Activated B cell treated with CpG ODN at 0.5 μM for 24 hours (primary cell): ENCODE measurements at places on chromosomes 1 and 21. TPM values are rescaled to one million over a fixed set of nuclear protein-coding genes. Genes with fewer than 3 reads are reported as not detected.

- DNase-seq, result no peak
These were observed 16.1 kb upstream of the CHI3L1 start for GRCh38 chr1:203202431-203203245.

- DNase-seq, result no peak
These were observed 79.3 kb downstream of the HMCN1 start for GRCh38 chr1:185813401-185813979.

DNA sequence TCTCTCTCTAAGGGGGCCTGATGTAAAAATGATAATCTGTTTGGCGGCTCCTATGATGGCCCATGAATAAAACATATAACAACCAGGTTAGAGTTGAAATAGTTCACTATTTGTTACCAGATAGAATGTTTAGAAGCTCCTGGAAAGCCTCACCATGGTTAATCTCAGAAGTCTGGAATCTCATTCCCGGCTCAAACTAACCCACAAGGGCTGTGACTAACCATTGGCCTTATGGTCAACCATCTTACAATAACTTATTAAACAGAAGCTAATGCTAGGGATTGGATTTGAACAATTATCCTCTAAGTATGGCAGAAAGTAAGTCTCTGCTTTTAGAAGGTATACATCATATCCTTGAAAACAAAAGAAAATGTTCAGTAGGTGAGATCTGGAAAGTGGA is 134.1 kb upstream of the ADGRL2 start:
- DNase-seq, result no peak

DNA sequence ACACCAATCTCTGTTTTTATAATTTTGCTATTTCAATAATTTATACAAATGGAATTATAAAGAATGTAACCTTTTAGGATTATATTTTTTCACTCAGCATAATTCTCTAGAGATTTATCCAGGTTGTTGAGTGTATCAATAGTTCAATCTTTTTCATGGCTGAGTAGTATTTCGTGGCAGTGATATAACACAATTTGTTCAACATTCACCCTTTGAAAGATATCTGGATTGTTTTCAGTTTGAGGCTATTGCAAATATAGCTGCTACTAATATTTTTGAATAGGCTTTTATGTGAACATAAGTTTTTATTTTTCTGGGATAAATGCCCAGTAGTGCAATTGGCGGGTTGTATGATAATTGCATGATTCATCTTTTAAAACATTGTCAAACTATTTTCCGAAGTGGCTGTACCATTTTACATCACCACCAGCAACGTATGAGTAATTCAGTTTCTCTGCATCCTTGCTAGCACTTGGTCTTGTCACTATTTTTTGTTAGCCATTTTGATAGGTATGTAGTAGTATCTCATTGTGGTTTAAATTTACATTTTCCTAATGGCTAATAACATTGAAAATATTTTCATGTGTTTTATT is 55.6 kb upstream of the ABCD3 start:
- DNase-seq, result no peak

- no peak for DNase-seq
These were observed 200.1 kb upstream of the CAMK1G start for GRCh38 chr1:209383422-209383821.

GRCh38 chr1:6503884-6504602 is 12.6 kb upstream of the PLEKHG5 start:
- DNase-seq, result no peak

GRCh38 chr1:224435318-224435763 is 744 bp upstream of the WDR26 start:
- no peak for DNase-seq

GRCh38 chr1:111882559-111882958 is 106.9 kb downstream of the KCND3 start:
- no peak for DNase-seq

DNA sequence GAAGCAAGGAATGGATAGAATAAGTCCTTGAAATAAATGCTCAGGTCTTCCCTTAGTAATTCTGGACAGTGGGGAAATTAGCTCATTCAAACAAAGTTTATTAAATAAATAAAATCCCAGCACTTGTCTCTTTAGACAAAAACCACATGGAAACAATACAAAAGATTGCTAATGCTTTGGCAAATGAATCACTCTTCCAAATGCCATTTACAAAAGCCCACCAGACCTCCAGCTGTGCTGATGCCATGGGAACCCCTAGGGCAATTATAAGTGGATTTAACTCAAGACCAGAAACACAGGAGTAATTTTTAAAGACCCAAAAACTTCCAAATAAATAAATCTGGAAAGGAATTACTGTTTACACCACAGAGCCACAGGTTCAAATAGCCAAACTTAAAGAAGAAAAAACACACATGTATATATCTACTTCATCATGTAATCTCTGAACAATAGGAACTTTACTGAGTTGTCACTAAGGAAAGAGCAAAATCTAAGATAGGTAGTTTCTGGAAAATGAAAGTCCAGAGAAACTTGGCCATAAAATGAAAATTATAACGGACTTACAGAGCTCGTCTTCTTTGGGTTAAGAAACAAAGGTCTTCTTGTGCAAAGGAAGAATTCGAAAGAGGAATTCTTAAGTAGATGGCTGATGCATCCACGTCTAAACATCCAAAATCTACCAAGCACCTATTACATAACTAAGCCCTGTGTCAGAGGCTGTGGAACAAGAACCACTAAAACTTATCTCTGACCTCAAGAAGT is 399.4 kb downstream of the SMYD3 start:
- DNase-seq, result no peak

DNA sequence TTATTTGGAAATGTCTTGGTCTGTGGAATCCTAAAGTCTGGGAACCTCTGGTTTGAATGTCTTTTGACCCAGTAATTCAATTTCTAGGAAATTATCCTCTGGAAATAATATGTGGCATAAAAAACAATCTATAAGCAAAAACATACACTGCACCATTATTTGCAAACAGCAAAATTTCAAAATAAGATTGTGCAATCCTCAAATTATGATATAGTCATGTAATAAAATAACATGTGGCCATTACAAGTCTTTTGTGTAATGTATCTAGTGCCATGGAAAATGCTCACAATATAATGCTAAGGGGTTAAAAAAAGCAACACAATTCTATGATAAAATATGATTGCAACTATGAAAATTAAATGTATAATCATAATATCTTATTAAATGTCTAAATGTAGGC is 312.9 kb upstream of the RUNX1 start:
- no peak for DNase-seq

The DCDC2B gene
- total RNA-seq, result not detected in 2 replicates

The NR5A2 gene
- total RNA-seq, result 0.05 and 0.07 TPM in 2 replicates

The JAK1 gene
- 195 and 215 TPM in 2 replicates for total RNA-seq

The TFF2 gene
- total RNA-seq, result not detected in 2 replicates

The TMEM61 gene
- not detected in 2 replicates for total RNA-seq

DNA sequence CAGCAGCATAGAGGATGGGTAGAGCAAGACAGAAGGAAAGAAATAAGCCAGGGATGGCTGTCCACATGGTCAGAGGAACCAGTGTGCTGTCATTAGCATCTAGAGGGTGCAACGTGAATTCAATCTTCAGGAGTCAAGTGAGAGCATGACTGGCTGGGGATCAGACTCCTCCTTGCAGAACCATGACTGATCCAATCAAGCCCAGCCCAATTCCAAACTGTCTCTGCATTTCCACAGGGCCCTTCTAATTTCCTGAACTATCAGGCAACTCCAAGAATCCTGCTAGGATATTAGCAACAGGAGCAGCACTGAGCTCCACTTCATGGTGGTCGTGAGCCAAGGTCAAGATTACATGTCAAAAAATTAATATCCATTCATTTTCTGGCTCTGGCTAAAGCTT is 166.8 kb upstream of the CAMK1G start:
- no peak for DNase-seq

GRCh38 chr1:6245869-6246496 is 2.0 kb downstream of the HES3 start:
- DNase-seq, result no peak
